ENCODE measurements at places on chromosomes 12 and 14.

DNA sequence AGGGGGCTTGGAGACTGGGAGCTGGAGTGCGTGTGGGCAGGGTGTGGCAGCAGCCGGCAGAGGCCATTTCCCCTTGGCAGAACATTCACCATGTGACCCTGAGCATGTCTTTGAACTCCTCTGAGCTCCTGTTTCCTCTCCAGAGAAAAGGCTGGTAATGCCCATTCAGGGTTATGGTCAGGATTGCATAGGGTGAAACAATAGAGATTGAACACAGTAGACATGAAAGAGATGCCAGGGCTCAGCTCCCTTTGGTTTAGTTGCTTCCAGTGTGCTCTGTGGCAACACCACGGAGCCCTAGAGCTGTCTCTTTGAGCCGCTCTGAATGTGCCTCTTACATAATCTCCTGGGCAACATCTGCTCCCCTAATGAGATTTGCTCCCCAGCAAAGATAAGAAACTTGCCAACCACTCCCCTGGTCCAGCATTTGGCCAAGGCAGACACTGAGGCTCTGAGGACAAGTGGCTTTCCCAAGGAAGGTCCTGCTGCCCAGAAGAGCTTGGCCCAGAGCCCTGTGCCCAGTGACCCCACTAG, 4.6 kb downstream of the IFI27 start:
- DNase-seq, result peak; percentile 68

- DNase-seq, result no peak
These were observed 700 bp downstream of the CNIH1 start for GRCh38 chr14:54440476-54440872.

DNA sequence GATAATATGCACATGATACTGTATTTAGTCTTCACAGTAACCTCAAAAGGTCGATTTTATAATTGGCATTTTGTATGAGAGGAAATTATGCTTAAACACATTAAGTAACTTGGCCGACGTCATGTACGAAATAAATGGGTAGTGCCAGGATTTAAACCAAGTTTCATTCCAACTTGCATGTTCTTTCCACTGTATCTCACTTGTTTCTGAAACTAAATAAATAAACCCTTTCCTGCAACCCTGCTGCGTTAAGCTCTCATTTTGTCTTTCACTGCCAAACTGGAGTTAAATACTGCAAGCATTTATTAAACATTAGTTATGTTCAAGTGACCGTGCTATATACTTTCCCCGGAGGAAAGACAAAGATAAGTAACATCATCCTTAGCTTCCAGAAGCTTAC, 293.9 kb upstream of the PRKD1 start:
- DNase-seq, result no peak

GRCh38 chr12:28652239-28652638, 462.0 kb downstream of the CCDC91 start:
- DNase-seq, result no peak

GRCh38 chr12:72499244-72499643, 227.1 kb downstream of the TRHDE start:
- DNase-seq, result no peak

- no peak for DNase-seq
These were observed 96.1 kb downstream of the FBXL14 start for GRCh38 chr12:1498199-1498740.

DNA sequence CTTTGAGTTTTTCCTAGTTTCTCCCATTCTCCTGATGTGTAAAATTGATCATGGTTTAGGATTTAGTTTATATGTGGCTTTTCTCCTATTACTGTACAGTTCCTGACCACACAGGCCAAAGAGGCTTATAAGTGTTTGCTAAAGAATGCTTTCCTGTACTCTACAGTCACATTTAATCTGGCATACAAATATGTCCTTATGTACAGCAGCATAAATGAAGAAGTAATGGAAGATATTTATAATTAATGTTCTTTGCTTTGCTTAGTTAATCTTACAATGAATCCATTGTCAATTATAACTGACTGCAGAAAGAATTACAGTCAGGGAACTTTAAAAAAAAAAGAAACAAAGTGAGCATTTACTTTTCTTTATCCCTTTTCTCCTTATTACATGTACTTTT, 293.9 kb downstream of the KCNC2 start:
- DNase-seq, result no peak

DNA sequence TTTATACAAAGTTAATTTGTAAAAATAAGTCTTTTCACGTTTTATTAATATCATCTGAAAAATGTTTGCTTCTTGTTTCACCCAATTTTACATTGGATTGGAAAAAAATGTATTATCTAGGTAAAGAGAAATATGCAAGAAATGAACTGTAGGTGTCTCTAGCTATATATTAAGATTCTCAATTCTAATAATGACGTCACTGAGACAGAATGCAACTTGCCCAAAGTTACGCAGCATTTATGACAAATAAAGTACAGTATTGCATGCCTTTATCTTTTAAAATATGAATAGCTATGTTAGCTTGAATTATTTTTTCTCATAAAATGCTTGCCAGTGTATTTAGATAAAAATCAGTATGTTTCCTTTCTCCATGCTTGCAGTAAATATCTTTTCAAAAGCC, 728.8 kb downstream of the RERGL start:
- DNase-seq, result no peak

DNA sequence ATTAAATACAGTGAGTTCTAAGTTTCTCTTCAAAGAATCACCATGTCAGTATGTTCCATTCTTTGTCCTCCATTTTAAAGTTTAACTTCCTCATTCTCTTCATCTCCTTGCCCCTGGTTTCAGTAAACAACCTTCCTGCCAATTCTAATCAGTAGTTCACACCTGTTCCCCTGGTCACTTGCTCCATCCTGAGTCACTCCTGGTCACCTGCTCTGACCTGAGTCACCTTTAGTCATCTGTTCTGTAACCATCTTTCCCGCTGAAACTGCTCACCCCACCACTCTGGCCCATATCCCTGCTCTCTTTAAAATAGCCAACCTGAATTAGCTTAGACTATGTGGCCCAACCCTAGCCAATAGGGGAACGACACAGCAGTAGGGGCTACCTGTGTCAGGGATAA, 1447.4 kb upstream of the TMEM132C start:
- DNase-seq, result no peak

- no peak for DNase-seq
These were observed 57.2 kb downstream of the SYNE2 start for GRCh38 chr14:63909984-63910383.

GRCh38 chr14:80996049-80996901, 40.9 kb downstream of the TSHR start:
- peak; percentile 75 for DNase-seq

GRCh38 chr12:94488463-94488862, 28.8 kb upstream of the CEP83 start:
- no peak for DNase-seq

DNA sequence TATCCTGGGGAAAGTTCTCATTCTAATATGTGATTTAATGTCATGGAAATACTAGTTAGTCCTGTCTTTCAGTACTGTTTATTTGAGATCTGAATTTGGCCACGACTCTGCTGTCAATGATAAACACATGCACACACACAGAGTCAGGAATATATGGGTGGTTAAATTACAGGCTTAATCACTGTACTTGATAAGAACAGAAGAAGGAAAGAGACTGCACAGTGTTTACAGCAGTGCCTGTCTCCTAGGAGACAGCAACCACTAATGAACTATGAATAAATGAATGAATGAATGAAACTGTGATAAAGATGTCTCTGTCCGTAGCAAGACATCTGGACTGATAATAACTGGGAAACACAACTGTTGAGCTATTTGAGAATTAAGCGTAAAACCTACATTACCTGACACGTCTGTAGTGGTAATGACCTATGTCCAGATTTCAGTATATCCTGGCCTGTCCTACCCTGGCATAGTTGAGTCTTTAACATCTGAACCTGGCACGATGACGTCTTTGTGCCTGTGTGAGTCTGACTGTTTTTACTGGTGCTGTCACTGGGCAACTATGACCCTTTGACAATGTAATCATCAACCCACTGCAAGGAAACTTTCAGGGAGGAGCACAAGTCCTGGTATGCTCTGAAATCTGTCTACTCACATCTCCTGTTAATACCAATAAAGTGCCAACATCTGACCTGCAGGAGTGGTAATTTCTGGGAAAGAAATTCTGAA, 524.6 kb downstream of the TMEM132D start:
- no peak for DNase-seq

DNA sequence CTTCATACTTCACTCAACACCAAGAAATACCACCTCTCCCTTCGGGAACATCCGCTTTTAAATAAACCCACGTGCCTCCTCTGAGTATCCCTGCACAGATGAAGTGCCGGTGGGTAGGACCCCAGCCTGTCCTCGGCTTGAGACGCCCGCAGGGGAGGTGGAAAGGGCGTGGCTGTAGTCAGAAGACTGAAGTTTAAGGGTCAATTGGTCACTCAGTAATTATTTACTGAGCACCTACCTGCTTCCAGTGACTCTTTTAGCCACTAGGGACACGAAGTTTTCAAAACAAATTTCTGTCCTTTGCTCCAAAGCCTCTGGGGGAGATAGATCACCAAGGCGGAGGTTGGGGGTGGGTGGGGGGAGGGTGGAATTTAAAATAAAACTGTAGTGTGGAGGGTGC, 309.4 kb downstream of the VRK1 start:
- DNase-seq, result no peak

DNA sequence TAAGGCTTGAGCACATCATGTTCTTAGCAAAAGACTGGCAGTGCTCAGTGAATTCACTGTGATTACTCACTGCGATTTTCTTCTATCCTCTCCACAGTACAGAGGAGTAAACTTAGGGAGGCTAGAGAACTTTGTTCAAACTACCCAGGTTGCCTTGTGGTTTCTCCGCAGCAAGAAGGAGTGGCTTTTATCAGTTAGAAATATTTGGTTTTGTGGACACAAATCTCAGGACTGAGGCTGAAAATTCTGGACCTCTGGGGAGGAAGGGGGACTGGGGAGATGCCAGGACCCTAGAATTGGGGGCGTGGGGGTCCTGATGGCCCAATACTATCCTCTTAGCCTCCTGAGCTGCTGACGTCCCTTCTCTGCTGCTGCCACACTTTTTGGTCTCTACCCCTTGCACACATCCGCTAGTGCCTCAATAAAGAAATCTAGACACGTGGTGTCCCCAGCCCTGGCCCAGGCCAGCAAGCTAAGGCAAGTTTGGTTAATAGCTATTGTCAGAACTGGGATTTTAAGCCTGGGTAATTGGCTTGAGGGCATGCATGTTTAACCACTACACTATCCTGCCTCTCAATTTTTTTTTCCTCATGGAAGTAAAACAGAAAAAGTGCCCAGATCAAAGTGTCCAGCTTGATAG, 842 bp downstream of the OAS2 start:
- DNase-seq, result no peak

DNA sequence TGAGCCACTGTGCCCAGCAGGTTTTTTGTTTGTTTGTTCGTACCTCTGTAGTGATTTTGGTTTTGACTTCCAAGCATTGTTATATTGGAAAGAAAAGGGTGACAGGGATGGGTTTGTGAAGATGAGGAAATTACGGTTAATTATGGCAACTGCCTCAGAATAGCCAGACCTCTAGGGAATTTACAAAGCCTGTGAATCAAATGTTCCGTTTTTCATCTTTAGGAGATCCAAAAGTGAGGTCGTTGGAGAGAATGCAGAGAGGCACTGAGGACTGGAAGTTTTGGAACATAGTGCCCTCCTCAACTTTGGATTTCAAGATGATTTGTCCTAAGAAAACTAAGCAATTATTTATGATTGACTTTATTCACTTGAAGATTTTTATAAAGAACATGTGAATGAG, 54.5 kb upstream of the EVL start:
- no peak for DNase-seq

DNA sequence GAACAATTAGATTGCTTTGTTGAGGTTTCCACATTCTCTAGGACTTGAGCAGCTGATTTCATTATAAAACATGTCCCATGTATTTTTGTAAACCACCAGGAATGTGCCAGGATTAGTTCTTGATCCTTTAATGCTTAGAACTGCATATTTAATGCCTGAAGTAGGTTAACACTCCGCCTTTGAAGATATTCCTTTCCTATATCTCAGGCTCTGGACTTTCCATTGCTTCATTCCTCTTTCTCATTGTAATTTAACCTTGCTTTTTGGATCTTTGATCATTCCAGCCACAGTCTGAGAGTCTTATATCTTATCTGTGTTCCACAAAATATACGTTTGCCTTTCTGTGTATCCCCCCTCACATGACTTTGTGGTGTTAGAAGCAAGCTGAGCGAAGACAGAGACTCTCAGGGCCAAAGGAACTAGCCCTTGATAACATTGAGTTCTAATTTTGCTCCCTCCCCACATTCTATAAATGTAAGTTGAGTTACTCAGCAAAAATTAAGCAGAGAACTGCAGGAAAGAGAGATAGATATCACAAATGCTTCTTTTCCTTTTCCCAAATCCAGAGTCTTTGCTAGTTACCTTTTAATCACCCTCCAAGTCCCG, 2.4 kb upstream of the CLEC1B start:
- DNase-seq, result no peak
